ENCODE measurements at places on chromosomes 12 and 14.
A peak's percentile ranks its signal among the peaks of the same experiment; 100 is the strongest.

DNA sequence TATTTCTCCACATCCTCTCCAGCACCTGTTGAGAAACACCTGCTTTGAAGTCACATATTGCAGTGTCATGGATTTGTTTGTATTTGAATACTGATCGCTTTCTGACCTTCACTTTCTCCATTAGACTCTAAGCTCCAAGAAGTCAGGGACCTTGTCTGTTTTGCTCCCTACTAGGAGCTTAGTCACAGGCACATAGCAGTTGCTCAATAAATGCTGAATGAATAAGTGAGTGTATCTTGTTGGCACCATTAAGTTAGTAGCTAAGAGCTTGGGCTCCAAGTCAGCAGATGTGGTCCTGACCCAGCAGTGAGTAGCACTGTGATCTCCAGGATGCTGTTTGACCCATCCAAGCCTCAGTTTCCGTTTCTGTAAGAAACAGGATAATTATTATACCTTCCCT, 10.1 kb downstream of the MVK start:
- DNase-seq: no peak

- DNase-seq: no peak
These were observed 4.4 kb upstream of the BICD1 start for GRCh38 chr12:32102234-32102633.

DNA sequence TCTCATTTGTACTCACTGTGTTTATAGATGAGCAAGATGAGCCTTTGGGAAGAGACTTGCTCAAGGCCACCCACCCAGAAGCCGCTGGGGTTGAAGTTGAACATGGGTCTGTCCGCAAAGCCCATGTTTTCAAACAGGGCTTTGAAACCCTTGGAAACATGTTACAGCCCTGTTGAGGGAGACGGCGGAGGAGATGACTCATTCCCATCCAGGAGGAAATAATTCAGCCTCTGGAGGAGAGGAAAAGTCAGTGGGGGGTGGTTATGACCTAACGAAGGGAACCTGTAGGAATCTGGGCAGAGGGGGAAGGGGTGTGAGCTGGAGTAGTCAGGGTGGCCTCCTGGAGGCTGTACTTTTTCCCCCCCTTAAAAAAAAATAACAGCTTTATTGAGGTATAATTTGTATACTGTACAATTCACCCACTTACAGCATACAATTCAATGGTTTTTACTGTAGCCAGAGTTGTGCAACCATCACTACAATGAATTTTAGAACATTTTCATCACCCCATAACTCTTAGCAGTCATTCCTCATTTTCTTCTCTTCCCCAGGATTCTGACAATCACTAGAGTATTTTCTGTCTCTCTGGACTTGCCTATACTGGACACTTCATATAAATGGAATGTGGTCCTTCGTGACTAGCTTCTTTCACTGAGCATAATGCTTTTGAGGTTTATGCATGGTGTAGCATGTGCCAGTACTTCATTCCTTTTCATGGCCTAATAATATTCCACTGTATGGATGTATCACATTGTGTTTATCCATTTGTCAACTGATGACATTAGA, 1.9 kb upstream of the RIN3 start:
- no peak for DNase-seq

- peak; percentile 61 for DNase-seq
These were observed 19.3 kb upstream of the SERPINA6 start for GRCh38 chr14:94342334-94342934.
